ENCODE measurements at places on chromosomes 11 and 22.

GRCh38 chr11:128324051-128324481 is 263.3 kb downstream of the ETS1 start:
- no peak for DNase-seq

DNA sequence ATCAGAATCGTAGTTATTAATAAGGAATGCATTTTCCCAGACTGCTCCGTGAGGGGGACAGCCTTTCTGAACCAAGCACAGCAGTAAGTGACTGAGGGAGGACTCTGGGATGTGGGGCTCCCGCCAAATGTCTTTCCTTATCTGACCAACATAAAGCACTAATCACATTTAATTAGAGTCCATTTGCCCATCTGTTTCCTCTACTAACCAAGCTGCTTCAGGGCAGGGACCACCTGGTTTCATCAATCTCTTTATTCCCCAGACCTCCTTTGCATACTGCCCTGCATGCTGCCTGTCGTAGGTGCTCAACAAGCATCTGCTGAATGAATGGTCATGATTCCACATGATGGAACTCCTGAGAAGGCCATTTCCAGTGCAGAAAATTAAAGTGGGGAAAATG is 29.4 kb downstream of the SMCO4 start:
- DNase-seq, result no peak

DNA sequence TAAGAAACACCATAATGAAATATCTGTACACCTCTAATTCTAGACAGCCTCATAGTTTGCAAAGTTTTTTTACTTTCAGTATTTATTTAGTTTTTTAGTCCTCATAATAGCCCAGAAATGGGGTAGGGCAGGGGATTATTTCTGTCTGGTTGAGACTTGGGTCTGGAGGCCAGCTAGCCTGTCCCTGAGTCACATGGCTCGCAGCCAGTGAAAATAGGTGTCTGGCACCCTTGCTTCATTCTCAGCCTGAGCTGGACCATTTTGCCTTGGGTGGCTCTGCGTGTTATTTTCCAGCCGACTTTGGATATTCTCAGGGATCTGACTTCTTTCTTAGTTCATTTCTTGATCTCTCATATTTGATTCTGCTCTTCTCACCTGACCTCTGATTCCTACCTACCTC is 123.9 kb upstream of the NARS2 start:
- DNase-seq, result no peak

DNA sequence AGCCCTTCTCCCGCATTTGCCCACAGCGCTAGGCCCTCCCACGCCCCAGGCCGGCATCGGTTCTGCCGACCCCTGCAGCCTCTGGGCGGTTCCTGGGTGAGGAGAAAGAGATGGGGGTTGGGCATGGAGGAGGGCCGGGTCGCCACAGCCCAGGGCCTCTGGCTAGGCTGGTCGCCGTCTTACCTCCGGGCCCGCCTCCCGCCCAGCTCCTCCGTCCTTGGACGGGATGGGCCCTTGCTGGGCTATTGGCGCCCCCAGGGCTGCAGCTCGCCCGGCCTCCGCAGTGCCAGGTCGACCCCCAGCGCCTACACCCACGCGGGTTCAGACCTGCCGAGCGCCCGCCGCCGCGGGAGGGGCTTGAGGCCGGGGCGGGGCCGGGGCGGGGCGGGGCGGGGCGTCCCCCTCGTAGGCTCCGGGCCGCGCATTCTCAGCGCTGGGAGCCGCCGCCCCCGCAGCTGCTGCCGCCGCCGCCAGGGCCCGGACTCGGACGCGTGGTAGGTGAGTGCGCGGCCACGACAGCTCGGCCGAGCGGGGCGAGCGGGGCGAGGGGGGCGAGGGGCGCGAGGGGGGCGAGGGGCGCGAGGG is at the start of gene CD151:
TSS of gene CD151 (plus strand) at position 424 of the 585 bp plus-strand sequence. CDS start 3,118 bp downstream, outside the sequence.
- DNase-seq, result no peak

- no peak for DNase-seq
Measured at GRCh38 chr11:78499971-78500370, 74.7 kb downstream of the NARS2 start.

GRCh38 chr11:36628141-36628540 is 30.1 kb upstream of the RAG2 start:
- DNase-seq, result no peak

DNA sequence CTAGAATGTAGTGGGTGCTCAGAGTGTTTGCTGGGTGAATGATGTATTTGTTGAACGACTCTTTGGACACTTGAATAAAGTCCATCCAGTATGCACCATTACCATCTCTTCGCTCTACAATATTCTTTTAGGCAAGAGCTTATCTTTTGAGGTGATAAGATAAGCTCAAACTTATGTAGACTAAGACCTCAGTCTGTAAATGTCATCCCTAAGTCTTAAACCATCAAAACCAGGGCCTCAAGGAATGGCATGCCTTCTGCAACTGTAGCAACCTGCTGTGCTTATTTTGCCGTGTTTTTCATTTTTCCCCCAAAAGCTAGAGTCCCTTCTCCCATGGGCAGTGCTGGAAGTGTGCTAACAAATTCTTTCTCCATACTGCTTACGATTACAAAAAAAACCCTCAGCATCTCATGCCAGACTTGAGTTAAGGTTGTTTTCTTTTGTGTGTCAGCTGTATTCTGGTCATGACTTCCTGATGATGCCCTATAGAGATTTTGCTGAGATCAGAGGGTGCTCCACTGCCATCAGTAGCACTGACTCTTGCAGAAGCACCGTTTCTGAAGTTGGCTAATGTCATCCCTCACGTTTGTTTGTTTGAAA is 27.8 kb downstream of the LIMK2 start:
- no peak for DNase-seq

DNA sequence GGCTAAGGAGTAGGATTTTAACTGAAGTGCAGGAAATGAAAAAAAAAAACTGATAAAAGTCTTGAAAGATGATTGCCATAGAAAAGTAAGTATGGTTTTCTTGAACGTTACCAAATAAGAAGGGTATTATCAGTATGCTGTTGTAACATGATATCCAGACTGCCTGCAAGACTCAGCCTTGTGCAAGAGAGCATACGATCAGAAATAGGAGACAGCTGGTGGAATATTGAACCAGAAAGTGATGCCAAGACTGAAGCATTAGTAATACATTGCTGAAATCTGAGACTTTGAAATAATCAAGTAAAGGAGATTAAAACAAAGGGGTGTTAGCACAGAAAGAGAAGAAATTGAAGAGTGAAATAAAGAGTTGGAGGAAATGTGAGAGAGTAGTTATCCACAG is 452.7 kb upstream of the CNTN5 start:
- DNase-seq, result no peak

- no peak for DNase-seq
Measured at GRCh38 chr11:10896493-10896892, 38.6 kb upstream of the ZBED5 start.

- no peak for DNase-seq
Measured at GRCh38 chr11:71446942-71447688, 1.1 kb downstream of the DHCR7 start.

DNA sequence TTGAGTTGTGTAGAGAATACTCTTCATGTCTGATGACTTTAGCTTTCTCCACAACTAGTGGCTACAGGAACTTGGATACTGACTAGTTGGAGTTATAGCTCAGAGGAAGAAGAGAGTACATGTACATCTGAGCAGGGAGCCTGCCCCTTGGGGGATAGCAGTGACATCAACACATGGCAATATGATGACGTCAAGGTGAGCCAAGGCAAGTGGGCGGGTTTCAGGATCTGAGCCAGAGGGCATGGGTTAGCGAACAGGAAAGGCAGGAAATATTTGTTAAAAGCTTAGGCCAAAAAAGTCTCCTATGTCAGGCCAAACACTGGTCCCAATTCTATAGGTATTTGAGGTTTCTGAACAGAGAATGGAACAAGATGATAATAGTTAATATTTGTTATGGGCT is 42.0 kb upstream of the HORMAD2 start:
- no peak for DNase-seq

DNA sequence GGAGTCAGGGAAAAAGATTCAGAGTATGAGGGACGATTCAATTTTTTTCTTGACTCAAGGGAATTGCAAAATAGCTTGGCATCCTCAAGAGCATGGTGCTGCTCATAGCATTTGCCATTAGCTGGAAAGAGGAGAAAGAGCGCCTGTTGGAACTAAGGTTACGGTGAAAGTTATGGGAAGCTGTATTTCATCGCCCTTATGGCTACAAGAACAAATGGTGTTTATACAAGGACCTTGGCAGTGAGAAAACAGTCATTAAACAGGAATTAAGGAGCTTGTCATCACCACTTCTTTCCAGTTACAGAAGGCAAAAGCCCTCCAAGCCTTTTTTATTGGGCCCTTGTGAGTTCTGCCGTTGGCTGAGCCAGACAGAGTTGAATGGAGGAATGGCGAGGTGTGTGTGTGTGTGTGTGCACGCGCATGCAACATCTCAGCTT is 74.2 kb downstream of the ALX4 start:
- no peak for DNase-seq

DNA sequence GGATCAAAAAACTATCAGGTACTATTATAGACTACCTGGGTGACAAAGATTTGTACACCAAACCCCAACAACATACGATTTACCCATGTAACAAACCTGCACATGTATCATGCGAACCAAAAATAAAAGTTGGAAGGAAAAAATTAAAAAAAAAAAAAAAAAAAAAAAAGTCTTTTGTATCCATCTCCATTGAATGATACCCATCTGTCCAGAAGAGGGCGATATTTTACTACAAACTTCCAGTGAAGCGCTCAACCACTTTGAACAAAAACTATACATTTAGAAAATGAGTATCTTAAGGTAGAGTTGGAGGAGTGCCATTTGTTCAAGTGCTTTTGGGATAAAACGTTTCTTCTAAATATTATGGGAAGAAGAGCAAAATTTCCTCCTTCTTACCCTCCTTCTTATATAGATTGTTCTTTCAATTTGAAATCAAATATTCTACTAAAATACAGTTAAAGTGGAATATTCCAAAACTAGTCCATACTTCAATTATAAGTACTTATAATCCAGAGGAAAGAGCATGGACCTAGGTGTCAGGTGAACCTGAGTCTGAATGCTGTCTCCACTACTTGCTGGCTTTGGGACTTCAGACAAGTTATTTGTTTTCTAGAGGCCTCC is 23.3 kb downstream of the ARL14EP start:
- DNase-seq, result no peak

DNA sequence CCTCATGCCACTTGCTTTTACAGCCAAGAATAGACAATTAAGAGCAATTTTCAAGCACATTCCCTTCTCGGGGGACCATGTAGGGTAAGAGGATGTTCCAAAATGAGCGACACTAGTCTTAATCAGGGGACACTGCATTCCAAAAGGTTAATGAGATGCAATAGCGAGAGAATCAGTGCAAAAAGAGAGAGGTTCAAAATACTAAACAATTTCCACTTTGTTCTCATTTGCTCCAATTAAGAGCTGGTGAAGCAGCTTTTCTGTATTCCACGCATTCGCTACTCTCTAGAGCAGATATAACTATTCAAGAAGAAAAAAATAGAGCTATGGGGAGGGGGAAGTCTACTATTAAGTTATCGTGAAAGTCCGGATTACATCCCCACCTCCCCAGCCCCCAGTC is 811 bp downstream of the LRRC4C start:
- no peak for DNase-seq

DNA sequence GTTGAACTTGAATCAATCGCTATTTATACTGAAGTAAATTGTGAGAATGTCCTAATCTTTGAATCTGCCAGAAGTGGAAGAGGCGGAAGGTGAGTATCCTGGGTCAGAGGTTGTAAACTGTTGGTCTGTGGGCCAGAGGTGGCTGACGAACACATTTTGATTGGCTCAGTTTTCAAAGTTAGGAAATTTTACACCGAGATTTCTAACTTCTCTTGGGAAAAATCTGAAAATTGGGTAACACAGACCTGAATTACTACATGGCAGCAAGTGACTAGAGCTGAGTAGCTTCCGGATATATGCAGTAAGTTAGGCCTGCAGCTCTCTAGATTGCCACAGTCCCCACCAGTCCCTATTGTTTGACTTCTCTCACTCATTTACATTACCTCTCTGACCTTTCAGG is 56.8 kb upstream of the ALKBH3 start:
- no peak for DNase-seq

- no peak for DNase-seq
Measured at GRCh38 chr11:67079065-67079705, 22.5 kb downstream of the RHOD start.

- no peak for DNase-seq
Measured at GRCh38 chr11:114496915-114497314, 57.6 kb downstream of the REXO2 start.

GRCh38 chr22:25101986-25102385 is 97.7 kb upstream of the CRYBB3 start:
- DNase-seq, result no peak

DNA sequence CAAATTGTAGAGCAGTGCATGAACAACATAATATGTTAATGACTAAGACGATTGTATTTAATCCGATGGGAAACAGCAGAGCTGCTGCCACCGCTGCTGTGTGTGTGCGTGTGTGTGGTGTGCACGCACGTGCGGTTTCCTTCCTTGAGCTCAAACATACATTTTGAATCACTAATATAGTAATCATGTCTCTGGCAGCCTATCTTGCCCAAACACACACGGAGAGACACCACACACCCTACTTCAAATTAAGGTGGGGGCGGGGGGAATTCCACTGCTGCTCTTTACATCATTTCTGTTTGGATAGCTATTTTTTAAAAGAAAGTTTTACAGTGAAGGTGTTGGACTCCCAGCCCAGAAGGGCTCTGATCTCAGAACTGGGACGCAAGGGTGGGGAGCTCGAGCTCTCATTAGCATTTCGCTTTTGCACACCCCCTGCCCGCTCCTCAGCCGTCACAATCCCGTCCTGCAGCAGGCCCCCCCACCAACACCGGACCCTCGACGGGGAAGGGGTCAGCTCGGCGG is 651 bp upstream of the FAM83F start:
- DNase-seq, result peak; percentile 32

- DNase-seq, result no peak
Measured at GRCh38 chr11:124886978-124887666, 10.5 kb downstream of the ROBO4 start.

DNA sequence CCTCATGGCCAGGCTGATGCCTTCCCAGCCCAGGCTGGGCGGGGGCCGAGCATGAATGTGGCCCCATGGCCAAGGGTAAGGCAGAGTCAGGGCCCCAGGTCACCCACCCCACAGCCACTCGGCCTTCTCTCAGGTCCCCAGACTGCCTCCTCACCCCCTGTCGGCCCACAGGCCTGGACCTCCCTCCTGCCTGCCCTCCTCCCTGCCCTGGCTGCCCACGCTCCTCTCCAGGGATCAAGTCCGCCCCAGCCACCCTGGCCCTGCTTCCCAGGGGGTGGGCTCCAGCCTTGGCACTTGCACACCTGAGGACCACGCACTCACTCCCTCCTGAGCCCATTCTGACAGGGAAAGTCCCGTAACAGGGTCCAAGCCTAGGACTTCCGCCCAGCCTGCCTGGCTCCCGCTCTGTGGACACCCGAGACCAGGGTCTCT is 37.8 kb upstream of the TH start:
- DNase-seq, result no peak

All from stimulated activated CD4-positive, alpha-beta T cell treated with anti-CD3 and anti-CD28 coated beads, Interleukin-1b, Interleukin-23, amount 100 ng/mL, for 1 hour (primary cell).